ENCODE measurements at places on chromosomes 1 and 21.

DNA sequence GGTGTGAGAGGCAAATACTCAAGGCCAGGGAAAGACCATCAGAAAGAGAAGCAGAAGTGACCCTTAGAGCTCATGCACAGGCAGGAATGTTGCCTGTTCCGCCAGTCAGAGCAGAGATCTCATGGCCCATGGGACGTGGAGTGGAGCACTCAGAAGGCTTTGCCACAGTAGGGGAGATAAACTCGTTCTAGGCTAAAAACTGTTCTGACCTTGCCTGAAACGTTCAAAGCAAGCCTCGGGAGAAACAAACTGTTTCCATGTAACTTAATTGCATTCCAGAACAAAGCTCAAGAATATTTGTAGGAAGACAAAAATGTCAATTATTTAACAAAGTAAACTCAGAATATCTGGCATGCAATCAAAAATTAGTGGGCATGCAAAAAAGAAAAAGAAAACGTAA, 20.7 kb upstream of the SLC19A1 start:
- no peak for DNase-seq

- DNase-seq, result no peak
Observed at GRCh38 chr1:43220905-43221778, 48.6 kb upstream of the TMEM125 start.

DNA sequence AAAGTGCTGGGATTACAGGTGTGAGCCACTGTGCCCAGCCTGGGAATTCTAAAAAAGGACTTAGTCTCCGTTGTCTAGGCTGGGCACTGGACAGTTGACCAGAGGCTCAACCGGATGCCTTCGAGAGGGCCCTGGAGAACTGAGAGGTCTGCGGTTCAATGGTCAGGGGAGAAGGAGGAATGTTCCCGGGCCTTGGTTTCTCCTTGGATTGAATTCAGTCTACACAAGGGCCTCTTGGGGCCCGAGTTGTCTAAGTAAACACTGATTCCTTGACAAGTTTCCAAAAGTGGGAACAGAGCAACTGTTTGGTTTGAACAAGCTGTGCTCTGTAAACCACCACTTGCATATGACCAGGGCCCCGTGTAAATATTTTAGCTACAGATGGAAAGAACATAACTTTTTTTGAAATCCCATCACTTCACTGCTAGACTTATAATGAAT, 29.1 kb upstream of the CAPZB start:
- DNase-seq, result no peak

- DNase-seq, result no peak
Observed at GRCh38 chr21:25908495-25908894, 173.7 kb downstream of the GABPA start.

- no peak for DNase-seq
Observed at GRCh38 chr1:69842326-69842725, 274.6 kb downstream of the LRRC7 start.

GRCh38 chr21:45253180-45253579, 34.5 kb downstream of the POFUT2 start:
- DNase-seq, result no peak

GRCh38 chr1:31663622-31664452, 19.2 kb upstream of the PEF1 start:
- peak; percentile 17 for DNase-seq

DNA sequence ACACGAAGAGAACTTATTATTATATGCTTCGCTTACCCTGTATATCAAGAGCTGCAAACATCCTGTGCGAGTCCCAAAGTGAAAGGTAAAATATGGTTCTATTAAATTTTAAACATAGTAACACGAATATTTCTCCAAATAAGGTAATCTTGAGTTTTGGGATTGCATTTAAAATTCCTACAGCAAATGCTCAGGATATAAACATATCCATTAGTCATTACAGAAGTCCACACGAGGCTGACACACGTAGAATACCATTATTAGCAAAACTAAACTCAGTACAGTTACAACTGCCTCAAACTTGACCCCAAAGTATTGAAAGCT, 282 bp upstream of the LYPLAL1 start:
- no peak for DNase-seq

DNA sequence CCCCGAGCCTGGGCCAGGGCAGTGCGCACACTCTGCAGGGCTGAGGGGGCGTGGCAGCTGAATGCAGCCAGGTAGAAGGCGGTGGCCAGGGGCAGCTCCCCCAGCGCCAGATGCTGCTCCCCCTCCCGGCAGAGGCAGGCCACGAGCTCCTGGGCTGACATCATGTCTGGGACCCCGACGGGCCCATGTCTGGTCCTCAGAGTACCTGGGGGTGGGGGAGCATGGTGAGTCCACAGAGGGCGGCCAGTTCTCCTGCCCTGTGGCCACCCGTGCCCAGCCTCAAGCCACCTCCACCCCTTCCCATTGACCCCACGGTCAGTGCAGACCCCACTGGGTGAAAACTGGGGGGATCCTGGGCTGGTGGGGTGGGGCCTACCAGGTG, 838 bp downstream of the TTC34 start:
- DNase-seq, result no peak

GRCh38 chr1:168529518-168529917, 14.3 kb downstream of the XCL2 start:
- no peak for DNase-seq

GRCh38 chr1:58907398-58907797, 123.6 kb upstream of the JUN start:
- no peak for DNase-seq

GRCh38 chr1:194004146-194004545, 817.7 kb upstream of the B3GALT2 start:
- no peak for DNase-seq

GRCh38 chr1:18920931-18921330, 18.6 kb upstream of the ALDH4A1 start:
- no peak for DNase-seq

GRCh38 chr1:60596791-60597750, 485.3 kb upstream of the NFIA start:
- no peak for DNase-seq

DNA sequence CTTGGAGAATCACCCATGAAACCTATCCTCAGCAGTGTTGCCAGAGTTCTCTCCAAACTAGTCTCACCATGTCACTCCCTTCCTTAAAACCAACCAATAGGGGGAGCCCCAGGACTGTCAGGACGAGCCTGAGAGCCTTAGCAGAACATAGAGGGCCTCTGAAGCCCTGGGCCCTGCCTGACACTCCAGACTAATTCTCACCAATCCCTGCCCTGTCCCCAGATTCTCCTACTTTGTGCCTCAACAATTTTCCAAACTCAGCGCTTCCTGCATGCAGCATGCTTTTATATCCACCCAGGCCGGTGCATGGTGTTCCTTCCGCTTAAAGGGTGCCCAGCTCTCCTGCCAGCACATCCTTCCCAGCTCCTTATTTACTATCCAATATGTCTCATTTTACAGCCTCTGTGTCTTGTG, 42.7 kb downstream of the HSD3B1 start:
- peak; percentile 51 for DNase-seq

DNA sequence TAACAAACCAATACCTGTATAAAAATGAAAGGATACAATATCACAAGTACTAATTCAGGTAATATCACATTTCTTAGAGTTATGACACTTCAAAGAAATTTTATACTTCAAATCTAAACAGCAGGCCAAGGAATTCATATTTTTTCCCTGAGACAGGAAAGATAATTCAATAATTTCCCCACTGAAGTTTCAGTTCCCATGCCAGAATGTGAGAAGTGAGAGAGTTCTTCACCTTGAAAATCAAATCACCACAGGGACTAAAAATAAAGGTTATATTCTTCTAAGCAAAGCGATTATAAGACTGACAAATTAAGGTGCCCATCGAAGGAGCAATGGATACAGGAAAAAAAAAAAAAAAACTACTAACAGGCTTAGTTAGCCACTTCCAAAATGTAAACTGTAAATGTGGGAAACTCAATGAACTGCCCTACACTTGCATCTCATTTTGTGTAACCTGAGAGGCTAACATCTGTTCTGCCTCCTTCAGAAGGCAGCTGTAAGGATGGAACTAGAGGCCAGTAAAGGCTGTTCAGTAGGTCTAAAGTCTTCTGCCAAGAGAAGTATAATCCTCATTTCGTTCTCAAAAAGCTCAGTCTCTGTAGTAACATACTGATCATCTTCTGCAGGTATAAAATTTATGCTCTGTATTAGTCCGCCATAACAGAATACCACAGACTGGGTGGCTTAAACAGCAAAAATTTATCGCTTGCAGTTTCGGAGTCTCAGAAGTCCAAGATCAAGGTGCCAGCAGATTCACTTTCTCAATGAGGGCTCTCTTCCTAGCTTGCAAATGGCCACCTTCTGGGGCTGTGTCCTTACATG, 127.8 kb downstream of the RERE start:
- no peak for DNase-seq

DNA sequence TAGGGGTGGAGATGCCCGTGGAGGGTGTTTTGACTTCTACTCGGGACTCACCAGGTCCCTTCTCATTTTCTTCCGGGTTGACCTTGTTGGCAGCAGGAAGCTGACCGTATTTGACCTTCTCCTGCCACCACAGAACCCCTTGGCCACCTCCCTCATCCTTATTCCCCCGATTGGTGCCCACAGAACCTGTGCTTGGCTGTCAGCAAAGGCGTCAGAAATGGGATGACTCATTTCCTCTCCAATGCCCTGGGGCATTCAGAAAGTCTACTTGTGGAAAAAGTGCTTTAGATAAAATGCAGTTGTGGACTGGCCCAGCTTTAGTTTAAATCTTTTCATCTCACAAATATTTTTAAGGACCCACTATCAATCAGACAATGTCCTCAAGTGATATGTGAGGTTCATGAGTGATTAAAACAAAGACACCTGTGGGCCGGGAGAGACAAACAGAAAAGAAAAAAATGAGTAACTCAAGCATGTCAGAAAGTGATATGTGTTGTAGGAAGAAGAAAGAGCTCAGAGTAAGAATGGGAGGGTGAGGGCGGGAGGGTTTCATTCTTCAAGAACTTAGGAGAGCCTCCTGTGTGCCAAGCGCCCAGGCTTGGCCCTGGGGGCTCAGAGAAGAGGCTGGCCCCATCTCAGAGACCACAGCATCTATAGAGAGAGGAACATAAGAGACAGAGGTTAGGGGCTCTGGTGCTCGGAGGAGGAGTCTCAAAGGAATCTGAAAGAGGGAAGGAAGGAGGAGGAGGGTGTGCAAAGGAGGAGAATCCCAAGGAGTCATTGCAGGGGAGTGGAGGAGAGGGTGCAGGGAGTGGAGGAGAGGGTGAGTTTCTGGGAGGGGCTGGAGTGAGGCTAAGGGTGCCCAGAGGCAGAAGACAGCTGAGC, 221.6 kb upstream of the VAMP3 start:
- peak; percentile 27 for DNase-seq

- no peak for DNase-seq
Observed at GRCh38 chr1:11229203-11229602, 33.1 kb downstream of the MTOR start.

- no peak for DNase-seq
Observed at GRCh38 chr1:222250376-222250775, 297.5 kb downstream of the HHIPL2 start.

DNA sequence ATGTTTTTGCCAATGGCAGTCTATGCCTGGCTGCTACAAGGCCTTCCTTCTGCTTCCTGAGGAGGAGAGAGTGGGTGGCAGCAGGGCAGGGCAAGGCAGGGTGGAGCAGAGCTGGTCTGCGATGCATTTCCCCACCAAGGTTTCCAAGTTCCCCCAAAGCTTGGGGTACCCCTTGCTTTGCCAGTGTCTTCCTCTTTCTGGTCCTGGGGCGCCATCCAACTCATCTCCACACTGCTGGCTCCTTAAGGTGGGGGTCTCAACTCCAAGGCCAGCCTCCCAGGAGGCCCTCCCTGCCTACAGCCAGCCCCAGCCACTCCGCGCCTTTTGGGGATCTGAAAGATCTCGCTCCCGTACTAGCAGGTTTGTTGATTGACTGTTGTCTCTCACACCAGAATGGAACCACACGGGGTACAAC, 3.9 kb upstream of the SKI start:
- DNase-seq, result no peak

DNA sequence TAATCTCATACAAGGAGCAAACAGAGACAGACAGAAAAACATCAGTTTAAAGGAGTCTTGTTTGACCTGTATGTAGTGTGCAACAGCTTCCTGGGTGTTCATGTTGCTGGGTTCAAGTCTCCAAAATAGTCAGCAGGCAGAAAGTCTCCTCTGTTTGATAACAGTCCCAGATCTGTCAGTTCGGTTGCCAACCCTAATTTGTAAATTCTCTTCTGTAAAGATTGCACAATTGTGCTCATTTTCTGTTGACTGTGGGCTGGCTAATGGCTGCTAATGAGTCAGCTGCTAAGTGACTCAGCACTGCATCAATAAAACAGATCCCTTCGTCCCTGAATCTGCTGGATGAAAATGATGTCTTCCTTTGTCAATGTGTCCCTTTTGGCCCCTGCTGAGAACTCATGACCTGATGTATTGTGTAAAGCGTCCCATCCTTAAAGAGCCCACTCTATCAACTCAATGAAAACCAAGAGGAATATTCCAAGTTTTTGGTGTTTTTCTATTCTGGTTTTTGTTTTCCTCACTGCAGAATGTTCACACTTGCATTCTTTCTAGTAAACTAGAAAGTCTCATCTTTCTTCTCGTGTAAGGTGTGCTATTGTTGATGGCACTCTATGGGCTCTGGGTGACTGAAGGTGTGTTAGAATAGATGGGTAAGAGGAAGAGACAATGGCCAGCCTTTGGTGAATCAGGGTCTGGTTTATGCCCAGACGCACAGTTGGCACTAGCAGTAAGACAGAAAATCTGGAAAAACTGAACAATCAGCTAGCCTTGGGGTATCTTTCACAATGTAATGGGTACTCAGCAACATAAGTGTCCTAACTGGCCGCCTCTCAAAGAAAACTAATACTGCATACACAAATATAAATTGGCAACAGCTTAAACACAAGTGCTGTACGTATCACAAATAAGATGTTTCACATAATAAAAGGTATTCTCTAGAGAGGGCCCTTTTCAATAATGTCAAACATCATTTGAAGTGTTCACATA, 75.1 kb upstream of the SIPA1L2 start:
- peak; percentile 65 for DNase-seq

DNA sequence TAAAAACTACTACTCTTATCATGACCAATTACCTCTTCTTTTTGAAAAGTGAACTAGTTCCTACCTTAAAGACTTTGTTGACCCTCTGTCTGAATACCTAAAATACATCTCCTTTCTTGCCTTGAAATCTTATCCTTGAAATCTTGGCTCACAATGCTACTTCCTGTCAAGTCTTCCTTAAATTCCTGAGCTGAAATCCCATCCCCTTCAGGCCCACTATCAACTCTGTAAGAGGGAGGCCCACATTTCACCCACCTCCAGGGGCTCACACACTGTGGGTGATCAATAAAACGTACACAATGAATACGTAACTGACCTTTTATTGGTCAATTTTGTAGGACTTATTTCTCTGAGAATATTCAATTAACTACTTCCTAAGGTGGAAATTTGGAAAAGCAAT, 88.0 kb downstream of the APP start:
- no peak for DNase-seq
